ENCODE measurements at places on chromosomes 4 and X. TPM values are rescaled to one million over a fixed set of nuclear protein-coding genes. Genes with fewer than 3 reads are reported as not detected.

DNA sequence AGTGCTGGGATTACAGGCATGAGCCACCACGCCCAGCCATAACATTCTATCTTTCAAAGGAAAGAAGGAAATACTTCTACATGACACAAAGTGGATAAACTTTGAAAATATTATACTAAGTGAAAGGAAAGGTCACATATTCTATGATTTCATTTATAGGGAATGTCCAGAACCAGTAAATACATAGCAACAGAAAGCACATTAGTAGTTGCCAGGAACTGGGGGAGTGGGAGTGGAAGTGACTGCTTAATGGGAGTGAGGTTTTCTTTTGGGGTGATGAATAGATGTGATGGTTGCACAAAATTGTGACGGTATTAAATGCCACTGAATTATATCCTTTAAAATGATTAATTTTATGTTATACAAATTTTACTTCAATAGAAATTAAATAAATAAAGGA lies 95.7 kb upstream of the IL15 start:
- no peaks in the 10 kb centered on the region for H3K36me3 ChIP-seq
- H3K4me1 ChIP-seq: no peaks in the 10 kb centered on the region
- H3K27me3 ChIP-seq: no peaks in the 10 kb centered on the region
- no peak overlapping the region for H3K27ac ChIP-seq
- no peak for DNase-seq

DNA sequence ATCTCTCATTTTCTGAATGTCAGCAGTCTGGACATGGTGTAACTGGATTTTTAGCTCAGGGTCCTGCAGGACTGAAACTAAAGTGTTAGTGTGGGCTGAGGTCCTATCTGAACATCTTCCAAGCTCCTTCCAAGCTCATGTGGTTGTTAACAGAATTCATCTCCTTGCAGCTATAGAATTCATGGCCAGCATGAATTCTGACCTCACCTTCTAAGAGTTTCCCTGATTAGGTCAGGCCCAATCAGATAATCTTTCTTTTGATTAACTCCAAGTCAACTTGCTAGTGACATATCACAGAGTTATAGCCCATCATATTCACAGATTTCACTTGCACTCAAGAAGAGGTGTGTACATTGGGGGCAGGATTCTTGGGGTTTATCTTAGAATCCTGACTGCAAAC lies 59.5 kb downstream of the LIMCH1 start:
- H3K36me3 ChIP-seq: no peaks in the 10 kb centered on the region
- no peak overlapping the region for H3K4me3 ChIP-seq
- H3K27ac ChIP-seq: no peak overlapping the region

- H3K27ac ChIP-seq: no peak overlapping the region
- H3K4me3 ChIP-seq: no peak overlapping the region
- no peaks in the 10 kb centered on the region for H3K36me3 ChIP-seq
Measured at GRCh38 chrX:47831788-47832187, 4.9 kb upstream of the ZNF81 start.

- no peaks in the 10 kb centered on the region for H3K27me3 ChIP-seq
- H3K4me1 ChIP-seq: no peaks in the 10 kb centered on the region
- no peak overlapping the region for H3K27ac ChIP-seq
- no peak overlapping the region for H3K4me3 ChIP-seq
- H3K36me3 ChIP-seq: no peaks in the 10 kb centered on the region
Measured at GRCh38 chrX:147693511-147693910, 218.2 kb upstream of the FMR1 start.

DNA sequence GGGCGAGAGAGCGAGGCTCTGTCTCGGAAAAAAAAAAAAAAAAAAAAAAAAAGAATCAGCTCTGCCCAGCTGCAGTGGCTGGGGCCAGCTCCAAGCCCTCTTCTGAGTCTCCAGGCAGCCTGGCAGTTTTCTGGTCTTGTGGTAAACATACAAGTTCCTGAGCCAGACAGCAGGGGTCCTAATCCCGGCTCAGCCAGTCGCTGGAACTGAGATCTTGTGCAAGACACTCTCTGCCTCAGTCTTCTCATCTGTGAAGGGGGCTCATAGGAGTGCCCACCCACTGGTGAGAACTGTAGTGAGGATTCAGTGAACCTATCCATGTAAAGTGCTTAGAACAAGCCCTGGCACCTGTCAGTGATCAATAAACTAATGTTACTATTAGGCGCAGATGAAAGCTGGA lies 41.8 kb downstream of the C4orf50 start:
- H3K36me3 ChIP-seq: no peaks in the 10 kb centered on the region
- DNase-seq: no peak
- H3K4me3 ChIP-seq: no peak overlapping the region
- no peak overlapping the region for H3K27ac ChIP-seq
- no peaks in the 10 kb centered on the region for H3K4me1 ChIP-seq

GRCh38 chr4:98571161-98571786 lies 87.1 kb downstream of the TSPAN5 start:
- no peak for DNase-seq
- no peak overlapping the region for H3K4me3 ChIP-seq
- peaks cover 6% of the 10 kb centered on the region for H3K4me1 ChIP-seq
- H3K27me3 ChIP-seq: no peaks in the 10 kb centered on the region

The PAGE2B gene
- polyA plus RNA-seq: not detected

GRCh38 chr4:167903291-167903721 lies 189.0 kb upstream of the ANXA10 start:
- H3K4me3 ChIP-seq: no peak overlapping the region
- H3K36me3 ChIP-seq: no peaks in the 10 kb centered on the region
- H3K27ac ChIP-seq: peak overlapping the region; percentile 90

The ARAP2 gene
- polyA plus RNA-seq: 9.3 TPM

- peaks cover 64% of the 10 kb centered on the region for H3K4me1 ChIP-seq
- no peak for DNase-seq
- H3K27ac ChIP-seq: peak overlapping the region; percentile 83
- H3K36me3 ChIP-seq: peaks cover 7% of the 10 kb centered on the region
- no peak overlapping the region for H3K4me3 ChIP-seq
Measured at GRCh38 chr4:41145571-41146078, 68.7 kb downstream of the APBB2 start.

The HSD17B13 gene
- polyA plus RNA-seq: not detected

GRCh38 chrX:155592981-155593380 lies 19.8 kb downstream of the TMLHE start:
- H3K27me3 ChIP-seq: no peaks in the 10 kb centered on the region
- DNase-seq: no peak
- H3K27ac ChIP-seq: no peak overlapping the region
- no peaks in the 10 kb centered on the region for H3K4me1 ChIP-seq

The PCDH18 gene
- 0.08 TPM for polyA plus RNA-seq

DNA sequence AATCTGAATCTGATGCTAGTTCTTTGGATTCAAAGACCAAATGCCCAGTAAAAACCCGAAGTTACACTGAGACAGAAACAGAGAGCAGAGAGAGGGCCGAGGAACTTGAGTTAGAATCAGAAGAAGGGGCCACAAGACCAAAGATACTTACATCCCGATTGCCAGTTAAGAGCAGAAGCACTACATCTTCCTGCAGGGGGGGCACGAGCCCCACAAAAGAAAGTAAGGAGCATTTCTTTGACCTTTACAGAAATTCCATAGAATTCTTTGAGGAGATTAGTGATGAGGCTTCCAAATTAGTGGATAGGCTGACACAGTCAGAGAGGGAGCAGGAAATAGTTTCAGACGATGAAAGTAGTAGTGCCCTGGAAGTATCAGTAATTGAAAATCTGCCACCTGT lies 309.3 kb downstream of the ANK2 start:
- H3K36me3 ChIP-seq: no peaks in the 10 kb centered on the region
- DNase-seq: no peak
- no peak overlapping the region for H3K4me3 ChIP-seq
- no peak overlapping the region for H3K27ac ChIP-seq
- H3K27me3 ChIP-seq: peaks cover 27% of the 10 kb centered on the region

The NXF2 gene
- polyA plus RNA-seq: not detected

The PAGE5 gene
- not detected for polyA plus RNA-seq

DNA sequence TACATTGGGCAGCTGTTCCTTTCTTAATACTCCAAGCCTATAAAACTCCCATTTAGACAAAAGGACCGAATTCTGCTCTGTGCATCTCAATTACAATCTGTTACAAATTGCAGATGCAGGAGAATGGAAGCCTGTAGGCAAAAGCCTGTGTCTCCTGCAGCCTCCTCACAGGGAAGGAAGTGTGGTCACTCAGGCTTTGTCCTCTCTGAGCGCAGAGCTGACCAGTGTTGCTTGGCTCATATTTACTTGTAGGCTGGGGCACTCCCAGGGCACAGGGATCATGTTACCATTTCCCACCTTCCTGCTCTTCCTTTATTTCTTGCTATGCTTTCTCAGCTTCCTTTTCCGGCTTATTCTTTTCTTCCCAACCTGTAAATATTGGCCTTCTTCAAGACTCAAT lies 15.7 kb downstream of the SUPT20HL2 start:
- H3K27me3 ChIP-seq: no peaks in the 10 kb centered on the region
- H3K4me3 ChIP-seq: no peak overlapping the region
- DNase-seq: no peak
- no peak overlapping the region for H3K27ac ChIP-seq
- H3K36me3 ChIP-seq: no peaks in the 10 kb centered on the region

The TMEM35A gene
- not detected for polyA plus RNA-seq

GRCh38 chrX:48493890-48494364 lies 14.9 kb upstream of the PORCN start:
- H3K4me1 ChIP-seq: peaks cover 40% of the 10 kb centered on the region
- H3K4me3 ChIP-seq: no peak overlapping the region
- no peaks in the 10 kb centered on the region for H3K36me3 ChIP-seq
- no peak for DNase-seq
- H3K27ac ChIP-seq: no peak overlapping the region

DNA sequence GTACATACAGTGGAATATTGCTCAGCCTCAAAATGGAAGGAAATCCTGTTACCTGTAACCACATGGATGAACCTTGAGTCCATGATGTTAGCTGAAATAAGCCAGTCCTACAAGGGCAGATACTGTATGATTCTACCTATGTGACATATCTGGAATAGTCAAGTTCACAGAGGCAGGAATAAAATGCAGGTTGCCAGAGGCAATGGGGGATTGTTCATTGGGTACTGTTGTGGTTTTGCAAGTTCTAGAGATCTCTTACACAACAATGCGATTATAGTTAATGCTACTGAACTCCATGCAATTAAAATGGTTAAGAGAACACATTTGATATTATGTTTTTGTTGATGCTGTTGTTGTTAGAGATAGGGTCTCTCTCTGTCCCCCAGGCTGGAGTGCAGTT lies 74.6 kb downstream of the SHROOM2 start:
- H3K36me3 ChIP-seq: no peaks in the 10 kb centered on the region
- H3K27me3 ChIP-seq: no peaks in the 10 kb centered on the region
- H3K4me3 ChIP-seq: no peak overlapping the region
- DNase-seq: no peak
- no peak overlapping the region for H3K27ac ChIP-seq

The NEXMIF gene
- 0.01 TPM for polyA plus RNA-seq

DNA sequence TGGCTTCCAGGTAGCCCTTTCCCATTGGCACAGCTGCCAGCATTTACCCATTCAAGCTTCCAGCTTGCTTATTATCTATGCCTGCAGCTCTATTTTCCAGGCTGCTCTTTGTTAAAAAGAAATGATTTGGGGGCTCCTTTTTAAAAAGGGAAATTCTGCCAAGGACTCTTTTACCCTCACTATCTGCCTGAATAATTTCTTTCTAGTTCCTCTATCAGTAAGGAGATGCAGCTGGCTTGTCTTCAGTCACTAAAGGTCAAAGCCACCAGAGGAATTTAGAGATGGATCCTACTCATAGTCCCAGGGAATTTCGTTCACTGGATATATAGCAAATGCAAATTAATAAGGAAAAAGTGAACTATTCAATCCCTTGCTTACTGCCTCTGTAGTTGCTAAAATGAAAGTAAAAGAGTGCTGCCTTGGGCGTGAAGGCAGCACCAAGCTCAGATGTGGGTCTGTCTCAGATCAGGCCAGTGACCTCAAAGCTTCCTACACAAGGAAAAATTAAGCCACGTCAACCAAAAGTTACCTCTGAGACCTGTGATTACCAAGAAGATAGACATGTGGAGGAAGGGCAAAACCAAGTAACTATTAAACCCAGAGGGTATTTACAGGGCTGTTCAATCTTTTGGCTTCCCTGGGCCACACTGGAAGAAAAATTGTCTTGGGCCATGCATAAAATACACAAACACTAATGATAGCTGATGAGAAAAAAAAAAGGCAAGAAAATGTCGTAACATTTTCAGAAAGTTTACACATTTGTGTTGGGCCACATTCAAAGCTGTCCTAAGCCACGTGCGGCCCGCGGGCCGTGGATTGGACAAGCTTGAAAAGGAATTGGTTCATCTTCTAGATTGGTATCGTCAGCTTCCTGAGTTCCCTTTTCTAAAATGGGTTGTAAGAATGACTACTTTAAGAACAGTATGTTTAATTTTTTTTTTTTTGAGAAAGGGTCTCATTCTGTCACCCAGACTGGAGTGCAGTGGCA lies 5.3 kb downstream of the ARSF start:
- no peaks in the 10 kb centered on the region for H3K4me1 ChIP-seq
- H3K27ac ChIP-seq: no peak overlapping the region
- no peaks in the 10 kb centered on the region for H3K36me3 ChIP-seq
- DNase-seq: no peak
- no peak overlapping the region for H3K4me3 ChIP-seq

The ZCCHC18 gene
- polyA plus RNA-seq: not detected

DNA sequence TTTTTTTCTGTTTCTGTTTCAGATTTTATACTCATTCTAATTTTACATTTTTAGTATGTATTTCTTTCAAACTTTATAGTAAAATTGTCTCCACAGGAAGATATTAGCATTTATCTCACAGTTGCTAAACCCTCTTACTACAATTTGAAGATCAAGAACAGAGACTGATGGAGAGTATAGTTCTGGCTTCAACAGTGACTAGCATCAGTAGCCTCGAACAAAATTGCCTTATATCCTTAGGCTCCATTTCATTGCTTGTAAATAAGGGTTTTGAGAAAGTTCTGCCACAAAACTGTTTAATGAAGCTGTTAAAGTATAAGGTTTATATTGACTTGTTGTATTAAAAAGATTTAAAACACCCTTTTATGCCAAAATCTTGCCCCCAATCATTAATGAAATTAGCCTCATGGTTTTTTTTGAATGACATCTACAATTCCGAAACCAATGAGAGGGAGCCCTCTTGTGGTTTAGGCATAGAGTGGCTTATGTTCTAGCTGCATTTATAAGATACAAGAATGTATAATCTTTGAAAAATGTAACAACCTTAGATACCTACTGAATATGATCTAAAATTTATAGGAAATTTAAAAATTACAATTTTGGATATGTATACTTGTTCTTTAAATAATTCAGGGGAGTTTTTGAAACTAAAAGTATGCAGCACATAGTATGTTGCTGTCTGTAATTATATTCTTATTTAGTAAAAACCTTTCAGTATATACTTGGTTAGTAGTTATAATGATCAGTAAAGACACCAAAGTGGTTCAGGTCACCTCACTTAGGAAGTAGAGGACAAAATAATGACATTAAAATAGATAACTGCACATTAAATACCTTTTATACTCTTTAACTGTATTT lies 109.8 kb upstream of the HPGD start:
- no peak overlapping the region for H3K27ac ChIP-seq
- no peaks in the 10 kb centered on the region for H3K36me3 ChIP-seq
- no peaks in the 10 kb centered on the region for H3K4me1 ChIP-seq
- no peak overlapping the region for H3K4me3 ChIP-seq
- H3K27me3 ChIP-seq: no peaks in the 10 kb centered on the region

- H3K27ac ChIP-seq: no peak overlapping the region
- no peaks in the 10 kb centered on the region for H3K27me3 ChIP-seq
- no peaks in the 10 kb centered on the region for H3K4me1 ChIP-seq
- no peak for DNase-seq
- H3K4me3 ChIP-seq: no peak overlapping the region
Measured at GRCh38 chrX:55754861-55755294, 37.3 kb downstream of the RRAGB start.

The C4orf54 gene
- not detected for polyA plus RNA-seq

Measured in keratinocyte (primary cell).